ENCODE measurements at places on chromosomes 13 and 19.

- DNase-seq, result no peak
Observed at GRCh38 chr13:72586518-72586917, 140.9 kb downstream of the MZT1 start.

GRCh38 chr13:109836629-109837607, 50.5 kb upstream of the IRS2 start:
- no peak for DNase-seq

GRCh38 chr19:1130771-1131717, 27.2 kb downstream of the GPX4 start:
- peak; percentile 45 for DNase-seq

- DNase-seq, result no peak
Observed at GRCh38 chr13:81791641-81792040, 1450.7 kb upstream of the SPRY2 start.

DNA sequence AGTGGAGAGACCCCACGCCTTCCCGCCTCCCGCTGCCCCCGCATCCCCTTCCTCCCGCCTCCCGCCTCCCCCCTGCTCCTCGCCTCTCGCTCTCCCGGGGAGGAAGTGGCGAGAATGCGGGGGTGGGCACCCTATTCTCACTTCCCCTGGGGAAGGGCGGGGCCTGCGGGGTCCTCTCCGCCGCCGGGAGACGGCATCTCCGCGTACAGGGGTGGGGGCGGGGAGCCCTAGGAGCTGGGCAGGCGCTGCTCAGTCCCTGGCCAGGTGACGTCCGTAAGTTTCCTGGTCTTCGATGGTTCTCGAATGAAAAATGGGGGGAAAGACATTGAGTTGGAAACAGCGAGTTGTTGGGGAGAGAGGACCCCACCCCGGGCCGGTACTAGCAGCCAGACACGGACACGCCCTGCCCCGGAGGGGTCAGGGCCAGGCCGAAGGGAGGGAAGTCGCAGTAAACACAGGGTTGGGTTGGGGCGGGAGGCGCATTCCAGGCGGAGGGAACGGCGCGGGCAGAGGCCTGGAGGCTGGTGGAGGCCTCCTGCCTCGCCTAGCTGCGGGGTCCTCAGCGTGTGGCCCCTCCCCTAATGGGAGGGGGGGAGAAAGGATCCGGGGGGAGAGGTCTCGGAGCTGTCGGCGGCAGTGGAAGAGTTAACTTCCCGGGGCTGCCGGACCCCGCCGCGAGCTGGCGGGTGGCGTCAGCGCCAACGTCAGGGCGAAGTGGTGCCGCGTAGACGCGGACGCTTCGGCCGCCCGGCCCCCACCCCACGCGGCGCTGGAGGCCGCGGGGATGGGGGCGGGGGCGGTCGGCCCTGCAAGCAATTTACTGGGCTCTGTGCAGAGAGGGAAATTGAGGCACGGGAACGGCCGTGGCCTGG, 10.4 kb upstream of the JUND start:
- peak; percentile 70 for DNase-seq

- DNase-seq, result no peak
Observed at GRCh38 chr19:34838248-34838647, 65.2 kb upstream of the ZNF599 start.

GRCh38 chr13:29706923-29707322, 111.4 kb upstream of the SLC7A1 start:
- no peak for DNase-seq

DNA sequence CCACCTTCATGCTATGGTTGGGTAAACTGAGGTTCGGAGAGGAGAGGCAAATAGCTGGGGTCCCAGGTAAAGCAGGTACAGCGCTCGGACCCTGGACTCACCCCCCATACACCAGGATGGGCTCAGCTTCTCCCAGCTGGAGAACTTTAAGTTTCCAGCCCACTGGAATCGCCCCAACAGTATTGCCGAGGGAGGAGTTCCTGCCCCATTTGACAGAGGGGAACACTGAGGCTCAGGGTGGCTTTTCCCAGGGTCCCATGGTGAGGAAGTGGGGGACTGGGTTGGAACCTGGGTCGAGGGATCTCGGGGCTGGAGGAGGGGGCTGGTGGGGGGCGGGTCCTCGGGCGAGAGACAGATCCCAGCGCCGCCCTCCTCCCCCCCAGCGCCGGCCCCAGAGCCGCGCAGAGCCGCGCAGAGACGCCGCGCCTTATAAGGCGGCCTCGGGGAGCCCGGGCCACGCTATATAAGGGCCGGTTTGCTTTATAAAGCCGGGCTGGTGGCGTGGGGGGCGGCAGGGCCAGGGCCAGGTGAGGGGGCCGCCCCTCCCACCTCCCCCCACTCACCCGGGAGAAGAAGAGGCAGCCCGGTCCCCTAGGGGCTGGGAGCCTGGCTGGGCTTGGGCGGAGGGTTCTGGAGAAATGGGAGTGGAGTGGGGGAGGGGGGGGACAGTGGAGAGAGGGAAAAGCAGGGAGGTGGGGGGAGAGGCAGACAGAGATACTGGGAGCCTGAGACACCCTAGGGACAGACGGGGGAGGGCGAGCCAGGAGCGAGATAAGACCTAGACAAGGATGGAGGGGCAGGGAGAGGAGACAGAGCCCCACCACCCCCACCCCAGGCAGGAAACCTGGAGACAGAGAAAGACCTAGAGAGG, 1.1 kb downstream of the CNN1 start:
- DNase-seq, result no peak

Data from naive thymus-derived CD4-positive, alpha-beta T cell (primary cell).